Stimulated activated CD4-positive, alpha-beta T cell treated with anti-CD3 and anti-CD28 coated beads, Interleukin-2, amount 100 ng/mL, for 24 hours (primary cell): ENCODE measurements at places on chromosomes 3 and 15.

DNA sequence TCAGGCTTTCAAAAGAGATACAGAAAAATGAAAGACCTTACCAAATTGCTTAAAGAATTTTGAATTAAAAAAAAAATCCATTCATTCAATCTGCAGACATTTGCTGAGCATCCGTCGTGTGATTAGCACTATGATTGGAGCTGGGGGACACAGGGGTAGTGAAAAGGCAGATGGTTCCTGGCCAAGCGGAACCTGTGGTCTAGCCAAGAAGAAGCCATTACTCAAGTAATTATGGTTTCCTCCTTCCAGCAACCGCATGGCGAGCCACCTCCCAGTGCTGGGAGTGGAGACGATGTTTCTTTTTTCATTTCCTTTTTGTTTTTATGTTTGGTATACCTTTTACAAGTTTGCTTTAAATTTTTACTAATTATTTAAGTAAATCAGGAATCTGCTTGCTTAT is 140.2 kb downstream of the CACNA2D3 start:
- DNase-seq: no peak

DNA sequence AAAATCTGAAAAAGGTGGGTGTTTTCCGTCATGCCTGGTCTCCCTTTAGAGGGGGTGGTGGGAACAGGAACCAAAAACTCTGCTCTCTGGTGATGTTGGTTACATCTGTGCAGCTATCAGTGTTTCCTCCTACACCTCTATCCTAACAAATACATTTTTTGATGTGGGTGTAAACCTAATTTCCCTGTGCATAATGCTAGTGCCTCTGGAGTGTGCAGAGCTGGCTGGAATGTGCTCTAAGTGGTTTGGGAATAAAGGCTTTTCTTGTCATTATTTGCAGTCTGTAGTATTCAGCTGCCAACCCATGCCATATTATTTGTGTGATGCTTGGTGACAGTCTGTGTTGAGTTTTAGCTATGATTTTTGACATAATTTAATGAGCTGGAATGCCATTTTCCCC is 547.6 kb downstream of the NLGN1 start:
- DNase-seq: no peak

DNA sequence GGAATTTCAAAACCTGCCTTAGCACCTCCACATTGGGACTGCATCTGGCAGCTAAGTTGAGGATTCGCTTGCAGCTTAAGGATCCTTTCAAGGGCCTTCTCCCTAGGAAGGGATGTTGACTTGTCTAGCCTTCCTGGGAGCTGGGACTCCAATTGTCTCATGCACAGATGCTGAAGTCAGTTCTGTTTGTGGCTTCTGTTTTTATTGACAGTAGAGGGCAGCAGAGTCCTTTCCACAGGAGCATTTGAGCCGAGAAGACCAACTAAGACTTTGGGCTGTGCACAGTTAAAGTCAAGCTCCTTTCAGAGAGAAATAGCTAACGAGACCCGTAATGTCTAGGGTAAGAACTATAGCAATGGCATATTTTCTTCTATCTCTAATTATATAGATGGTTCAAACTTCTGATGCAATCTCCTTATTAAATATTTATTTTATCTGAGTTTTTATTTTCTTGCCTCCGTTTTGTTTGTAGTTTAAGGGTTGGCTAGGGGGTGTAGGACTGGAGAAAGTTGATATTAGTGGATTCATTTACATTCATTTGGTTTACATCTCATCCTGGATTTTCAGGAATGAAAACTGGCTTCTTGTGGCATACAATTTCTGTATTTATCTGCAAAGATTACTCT is 59.7 kb upstream of the KBTBD8 start:
- peak; percentile 26 for DNase-seq

GRCh38 chr3:194852831-194853508 is 167.3 kb downstream of the FAM43A start:
- no peak for DNase-seq

DNA sequence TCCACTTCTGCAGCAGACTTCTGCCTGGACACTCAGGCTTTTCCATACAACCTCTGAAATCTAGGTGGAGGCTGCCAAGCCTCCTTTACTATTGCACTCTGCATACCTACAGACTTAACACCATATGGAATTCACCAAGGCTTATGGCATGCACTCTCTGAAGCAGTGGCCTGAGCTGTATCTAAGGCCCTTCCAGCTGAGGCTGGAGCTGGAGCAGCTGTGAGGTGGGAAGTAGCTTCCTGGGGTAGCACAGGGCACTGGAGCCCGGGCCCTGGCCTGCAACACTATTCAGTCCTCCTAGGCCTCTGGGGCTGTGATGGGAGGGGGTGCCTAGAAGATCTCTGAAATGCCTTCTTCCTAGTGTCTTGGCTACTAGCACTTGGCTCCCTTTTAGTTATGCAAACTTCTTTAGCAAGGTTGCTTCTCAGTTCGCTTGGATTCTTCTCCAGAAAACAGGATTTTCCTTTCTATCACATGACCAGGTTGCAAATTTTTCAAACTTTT is 186.6 kb upstream of the RORA start:
- no peak for DNase-seq
